ENCODE measurements at places on chromosomes 4 and X. TPM values are rescaled to one million over a fixed set of nuclear protein-coding genes. Genes with fewer than 3 reads are reported as not detected.

- no peak for DNase-seq
Observed at GRCh38 chr4:38759113-38759789, 23.5 kb downstream of the TLR10 start.

- no peak for DNase-seq
Observed at GRCh38 chr4:177290780-177291179, 18.9 kb upstream of the NEIL3 start.

DNA sequence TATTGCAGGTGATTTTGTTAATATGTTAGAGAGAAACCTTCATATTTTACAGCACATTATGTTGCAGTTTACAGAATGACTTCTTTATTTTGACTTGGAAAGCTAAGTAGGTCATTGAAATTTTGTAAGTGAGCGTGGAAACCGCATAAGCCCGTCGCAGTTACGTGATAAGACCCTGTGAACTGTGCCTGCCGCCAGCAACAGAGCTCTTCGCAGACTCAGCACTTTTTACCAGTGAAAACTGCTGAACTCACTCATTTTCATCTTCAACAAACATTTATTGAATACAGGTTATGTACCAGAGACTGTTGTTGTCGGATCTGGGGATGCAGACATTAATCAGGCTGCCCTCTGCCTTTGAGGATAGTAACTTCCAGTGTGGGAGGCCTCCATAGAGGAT is 355.7 kb downstream of the HS3ST1 start:
- DNase-seq, result no peak

The IQSEC2 gene
- total RNA-seq, result 17.3 TPM

The CXXC4 gene
- total RNA-seq, result 0.71 TPM

The FRYL gene
- 72.7 TPM for total RNA-seq

Measured in left lung (tissue), 14 donors.